ENCODE measurements at places on chromosomes 1 and 21.
A peak's percentile ranks its signal among the peaks of the same experiment; 100 is the strongest.

GRCh38 chr21:17911628-17912027 is 92.5 kb upstream of the C21orf91 start:
- DNase-seq = no peak

DNA sequence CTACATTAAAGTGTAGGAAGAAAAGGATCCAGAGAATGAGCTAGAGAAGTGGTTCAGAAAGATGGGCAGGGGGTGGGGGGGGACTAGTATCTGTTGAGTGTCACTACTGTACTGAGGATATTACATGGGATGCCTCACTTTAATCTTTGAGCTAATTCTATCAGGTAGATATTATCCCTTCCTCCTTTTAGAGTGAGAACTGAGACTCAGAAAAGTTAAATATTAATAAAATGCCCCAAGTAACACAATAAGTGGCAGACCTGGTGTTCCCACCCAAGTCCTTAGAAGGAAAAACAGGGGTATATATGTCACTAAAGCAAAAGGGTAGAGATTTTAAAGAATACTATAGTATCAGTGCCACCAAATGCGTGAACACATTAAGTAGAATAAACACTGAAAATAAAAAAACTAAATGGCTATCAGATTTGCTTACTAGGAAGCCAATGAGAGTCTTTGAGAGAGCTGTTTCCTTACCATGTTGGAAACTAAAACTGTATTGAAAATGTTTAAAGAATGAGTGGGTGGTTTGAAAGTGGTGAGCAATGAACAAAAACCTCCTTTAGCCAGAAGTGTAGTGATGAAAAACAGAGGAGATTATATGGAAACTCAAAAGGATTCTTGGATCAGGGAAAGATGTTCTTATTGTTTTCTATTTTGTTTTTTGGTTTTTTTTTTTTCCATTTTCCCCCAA is 230.8 kb downstream of the BARHL2 start:
- DNase-seq = no peak

- no peak for DNase-seq
Observed at GRCh38 chr21:44508426-44508710, 31.6 kb downstream of the KRTAP10-1 start.

GRCh38 chr1:53086491-53087070 is 24.6 kb downstream of the PODN start:
- DNase-seq = no peak

- no peak for DNase-seq
Observed at GRCh38 chr1:57599236-57599994, 175.6 kb upstream of the DAB1 start.

GRCh38 chr21:43591571-43591970 is 67.7 kb downstream of the HSF2BP start:
- DNase-seq = no peak

DNA sequence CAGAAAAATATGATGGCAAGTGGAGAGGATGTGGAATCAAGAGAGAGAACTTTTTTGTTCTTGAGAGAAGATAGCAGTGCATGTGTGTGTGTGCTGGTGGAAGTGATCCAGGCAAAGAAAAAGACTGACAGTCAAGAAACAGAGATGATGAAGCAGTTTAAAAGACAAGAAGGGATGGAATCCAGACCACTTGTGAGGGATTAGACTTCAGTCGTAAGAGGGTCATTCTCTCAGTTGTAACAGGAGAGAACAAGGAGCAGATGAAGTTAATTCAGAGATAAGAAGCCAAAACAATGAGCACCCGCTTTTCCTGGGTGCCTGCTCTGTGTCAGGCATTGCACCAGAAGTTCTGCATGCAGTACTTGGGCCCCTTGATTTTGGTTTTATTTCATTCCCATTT is 76.6 kb downstream of the RNF220 start:
- DNase-seq = no peak

DNA sequence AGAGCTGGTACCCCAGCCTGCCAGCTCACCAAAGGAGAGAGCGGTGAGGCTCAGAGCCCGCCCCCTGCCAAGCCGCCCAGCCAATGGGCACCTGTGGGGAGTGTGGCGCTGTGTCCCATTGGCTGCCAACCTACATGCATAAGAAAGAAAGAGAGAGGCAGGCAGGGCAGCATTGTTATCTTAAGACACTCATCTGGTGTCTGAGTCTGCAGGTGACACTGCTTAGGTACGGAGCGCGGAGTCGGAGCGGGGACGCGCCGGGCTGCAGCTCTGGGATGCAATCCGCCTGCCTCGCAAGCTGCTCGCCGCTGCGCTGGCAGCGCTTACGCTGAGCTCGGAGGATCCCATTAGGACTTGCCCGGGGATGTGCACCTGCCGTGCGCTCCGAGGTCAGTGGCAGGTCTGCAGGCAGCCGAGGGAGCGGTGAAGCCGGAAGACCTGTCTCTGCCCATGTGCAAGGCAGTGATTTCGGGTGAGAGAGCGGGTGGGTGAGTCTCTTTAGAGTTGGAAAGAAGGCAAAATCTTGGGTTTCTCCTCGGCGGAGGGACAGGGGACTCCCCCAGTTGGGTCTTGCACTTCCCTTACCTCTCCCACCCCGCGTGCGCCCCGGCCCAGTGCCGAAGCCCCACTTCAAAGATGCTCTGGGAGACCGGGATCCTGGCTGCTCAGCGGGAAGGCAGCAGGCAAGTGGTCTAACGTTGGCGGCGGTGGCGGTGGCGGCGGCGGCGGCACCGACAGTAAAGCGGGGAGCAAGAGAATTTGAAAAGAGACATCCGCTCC is at the start of gene BRINP2:
Gene BRINP2 (plus strand): TSS at position 203 of the 780 bp plus-strand sequence. CDS start 58,919 bp downstream, outside the sequence.
- peak; percentile 66 for DNase-seq

- DNase-seq = no peak
Observed at GRCh38 chr1:98706173-98706843, 44.8 kb downstream of the SNX7 start.

GRCh38 chr1:90732136-90732535 is 15.0 kb upstream of the BARHL2 start:
- DNase-seq = no peak

DNA sequence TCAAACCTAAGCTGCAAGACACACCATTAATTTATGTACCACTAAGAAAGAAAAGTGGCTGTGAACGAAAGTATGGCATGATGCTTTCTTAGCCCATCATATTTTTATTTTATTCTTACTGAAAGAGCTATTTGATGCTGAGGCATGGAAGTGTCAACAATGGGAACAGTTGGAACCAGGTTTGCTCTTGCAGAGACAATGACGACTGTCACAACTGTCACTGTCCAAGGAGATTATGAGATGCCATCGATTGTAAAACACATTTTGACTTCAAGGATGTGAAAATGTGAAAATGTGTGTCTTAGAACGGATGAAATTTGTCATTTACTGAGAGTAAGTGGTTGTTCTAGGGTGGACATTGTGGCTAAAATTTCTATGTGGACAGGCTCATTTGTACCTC is 2.8 kb upstream of the ACTL8 start:
- DNase-seq = no peak

GRCh38 chr1:63917571-63918417 is 144.0 kb downstream of the ROR1 start:
- no peak for DNase-seq

GRCh38 chr1:202235856-202236837 is 42.5 kb downstream of the LGR6 start:
- DNase-seq = peak; percentile 92

DNA sequence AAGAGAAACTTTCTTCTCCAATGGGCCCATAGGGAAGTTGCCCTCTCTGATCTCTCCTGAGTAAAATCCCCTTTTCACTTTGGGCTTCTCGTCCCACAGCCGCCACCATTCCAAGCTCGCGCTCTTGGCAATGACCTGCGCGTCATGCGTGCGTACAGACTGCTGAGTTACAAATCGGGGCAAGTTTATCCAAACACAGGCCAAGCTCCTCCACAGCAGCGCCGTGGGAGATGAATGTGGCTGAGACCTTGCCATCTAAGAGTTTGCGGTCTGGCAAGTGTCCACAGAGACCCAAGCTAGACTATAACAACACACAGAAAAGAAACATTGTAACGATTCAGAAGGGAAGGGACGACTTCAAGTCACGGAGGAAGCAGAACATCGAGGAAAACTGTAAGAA is 116.3 kb upstream of the SOD1 start:
- no peak for DNase-seq

GRCh38 chr1:245298781-245299180 is 144.0 kb downstream of the KIF26B start:
- no peak for DNase-seq

GRCh38 chr1:21292984-21293536 is 2.8 kb upstream of the ECE1 start:
- DNase-seq = no peak

Measured in A549 (cell line).